ENCODE measurements at places on chromosomes 7 and 10. TPM values are rescaled to one million over a fixed set of nuclear protein-coding genes. Genes with fewer than 3 reads are reported as not detected.

DNA sequence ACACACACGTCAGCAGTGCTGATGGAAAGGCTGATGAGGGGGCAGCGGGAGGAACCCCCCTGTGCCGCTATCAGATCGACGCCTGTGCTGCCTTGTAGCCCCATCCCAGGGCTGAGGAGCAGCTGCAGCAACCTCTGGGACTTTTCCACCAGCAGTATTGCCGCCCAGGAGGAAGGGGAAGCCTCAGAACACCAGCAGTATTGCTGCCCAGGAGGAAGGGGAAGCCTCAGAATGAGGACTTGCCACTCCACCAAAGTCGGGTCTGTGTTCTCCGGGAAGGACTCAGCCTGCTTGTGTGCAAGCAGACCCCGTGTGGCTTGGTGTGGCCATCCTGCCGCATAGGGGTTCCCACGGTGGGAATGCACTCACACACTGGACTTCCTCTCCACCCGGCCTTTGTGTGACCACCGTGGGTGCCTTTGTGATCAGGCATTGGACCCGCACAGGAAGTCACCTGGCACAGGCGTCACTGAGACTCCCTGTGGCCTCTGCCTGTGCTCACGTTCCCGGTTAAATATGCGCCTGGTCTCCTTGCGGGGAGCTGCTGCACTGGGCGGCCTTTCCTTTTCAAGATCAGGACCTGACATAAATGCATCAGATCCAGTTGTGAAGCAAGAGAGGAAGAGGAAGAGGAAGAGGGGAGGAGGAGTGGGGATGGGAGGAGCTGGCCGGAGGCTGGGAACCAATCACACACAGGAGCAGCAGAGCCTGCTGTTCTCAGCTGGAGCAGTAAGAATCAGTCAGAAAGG, 248.5 kb downstream of the DNAJB6 start:
- H3K36me3 ChIP-seq, result no peaks in the 10 kb centered on the region
- peaks cover 35% of the 10 kb centered on the region for H3K27me3 ChIP-seq
- no peak for DNase-seq
- peak overlapping the region; percentile 71 for H3K27ac ChIP-seq
- H3K4me1 ChIP-seq, result peaks cover 11% of the 10 kb centered on the region

- peaks cover 93% of the 10 kb centered on the region for H3K4me1 ChIP-seq
- peaks cover 5% of the 10 kb centered on the region for H3K36me3 ChIP-seq
- H3K27me3 ChIP-seq, result no peaks in the 10 kb centered on the region
- H3K27ac ChIP-seq, result peak overlapping the region; percentile 91
- no peak overlapping the region for H3K4me3 ChIP-seq
Measured at GRCh38 chr7:139769761-139770160, 8.0 kb downstream of the HIPK2 start.

- H3K36me3 ChIP-seq, result peaks cover 6% of the 10 kb centered on the region
- DNase-seq, result no peak
- no peaks in the 10 kb centered on the region for H3K27me3 ChIP-seq
- no peak overlapping the region for H3K4me3 ChIP-seq
- H3K27ac ChIP-seq, result no peak overlapping the region
Measured at GRCh38 chr7:17305387-17306171, 7.1 kb downstream of the AHR start.

GRCh38 chr7:45990276-45990675, 69.2 kb upstream of the IGFBP3 start:
- no peak overlapping the region for H3K27ac ChIP-seq
- H3K27me3 ChIP-seq, result peaks cover 8% of the 10 kb centered on the region
- DNase-seq, result no peak
- no peak overlapping the region for H3K4me3 ChIP-seq

DNA sequence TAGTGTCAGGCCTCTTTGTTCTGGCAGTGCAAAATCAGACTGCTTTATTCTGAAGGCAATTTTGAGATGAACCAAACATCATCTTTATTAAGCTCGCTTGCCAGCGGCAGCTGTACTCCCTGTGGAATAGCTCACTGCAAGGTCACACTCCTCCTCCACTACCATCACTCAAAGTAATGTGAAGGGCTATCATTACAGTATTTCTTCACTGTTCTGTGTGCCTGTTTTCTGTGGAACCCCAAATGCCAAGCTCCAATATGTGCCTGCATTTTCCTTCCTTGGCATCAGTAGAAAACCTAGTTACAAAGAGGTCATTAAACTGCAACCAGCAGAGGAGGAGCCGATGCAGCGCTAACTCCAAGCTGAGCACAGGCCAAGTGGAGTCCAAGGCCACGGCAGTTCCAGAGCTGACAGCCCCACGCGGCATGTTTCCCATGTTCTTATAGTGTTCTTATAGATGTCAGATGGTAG, 21.4 kb downstream of the BCCIP start:
- H3K36me3 ChIP-seq, result no peaks in the 10 kb centered on the region
- H3K4me1 ChIP-seq, result no peaks in the 10 kb centered on the region
- DNase-seq, result no peak
- H3K27me3 ChIP-seq, result no peaks in the 10 kb centered on the region

- no peak overlapping the region for H3K27ac ChIP-seq
- no peak for DNase-seq
- peaks cover 5% of the 10 kb centered on the region for H3K27me3 ChIP-seq
- H3K4me1 ChIP-seq, result no peaks in the 10 kb centered on the region
Measured at GRCh38 chr10:95122736-95123135, 53.4 kb upstream of the CYP2C8 start.

- no peak overlapping the region for H3K4me3 ChIP-seq
- no peaks in the 10 kb centered on the region for H3K4me1 ChIP-seq
- H3K27ac ChIP-seq, result no peak overlapping the region
- H3K27me3 ChIP-seq, result no peaks in the 10 kb centered on the region
- H3K36me3 ChIP-seq, result no peaks in the 10 kb centered on the region
- no peak for DNase-seq
Measured at GRCh38 chr10:72407471-72407870, 52.8 kb upstream of the DNAJB12 start.

GRCh38 chr10:125812128-125812750, 10.8 kb downstream of the UROS start:
- no peak overlapping the region for H3K27ac ChIP-seq
- no peak for DNase-seq
- H3K27me3 ChIP-seq, result no peaks in the 10 kb centered on the region
- H3K4me1 ChIP-seq, result peaks cover 10% of the 10 kb centered on the region

GRCh38 chr10:78832281-78832680, 236.5 kb upstream of the ZMIZ1 start:
- no peaks in the 10 kb centered on the region for H3K36me3 ChIP-seq
- H3K27ac ChIP-seq, result no peak overlapping the region
- no peak overlapping the region for H3K4me3 ChIP-seq
- peaks cover 40% of the 10 kb centered on the region for H3K27me3 ChIP-seq

- no peaks in the 10 kb centered on the region for H3K27me3 ChIP-seq
- H3K36me3 ChIP-seq, result no peaks in the 10 kb centered on the region
Measured at GRCh38 chr7:20293336-20293735, 37.4 kb upstream of the ITGB8 start.

- H3K4me1 ChIP-seq, result no peaks in the 10 kb centered on the region
- H3K27ac ChIP-seq, result no peak overlapping the region
- peaks cover 8% of the 10 kb centered on the region for H3K27me3 ChIP-seq
- H3K36me3 ChIP-seq, result no peaks in the 10 kb centered on the region
- H3K4me3 ChIP-seq, result no peak overlapping the region
Measured at GRCh38 chr7:103962070-103962469, 27.4 kb downstream of the RELN start.

The PPP1R17 gene
- total RNA-seq, result not detected

The TCERG1L gene
- total RNA-seq, result 0.14 TPM

The GJD4 gene
- not detected for total RNA-seq

The TDRD1 gene
- 0.18 TPM for total RNA-seq

The GPER1 gene
- 0.25 TPM for total RNA-seq

The IRF5 gene
- 2.3 TPM for total RNA-seq

The AOC1 gene
- not detected for total RNA-seq

Measured in naive thymus-derived CD8-positive, alpha-beta T cell (primary cell).